ENCODE measurements at places on chromosomes 16 and 17.

DNA sequence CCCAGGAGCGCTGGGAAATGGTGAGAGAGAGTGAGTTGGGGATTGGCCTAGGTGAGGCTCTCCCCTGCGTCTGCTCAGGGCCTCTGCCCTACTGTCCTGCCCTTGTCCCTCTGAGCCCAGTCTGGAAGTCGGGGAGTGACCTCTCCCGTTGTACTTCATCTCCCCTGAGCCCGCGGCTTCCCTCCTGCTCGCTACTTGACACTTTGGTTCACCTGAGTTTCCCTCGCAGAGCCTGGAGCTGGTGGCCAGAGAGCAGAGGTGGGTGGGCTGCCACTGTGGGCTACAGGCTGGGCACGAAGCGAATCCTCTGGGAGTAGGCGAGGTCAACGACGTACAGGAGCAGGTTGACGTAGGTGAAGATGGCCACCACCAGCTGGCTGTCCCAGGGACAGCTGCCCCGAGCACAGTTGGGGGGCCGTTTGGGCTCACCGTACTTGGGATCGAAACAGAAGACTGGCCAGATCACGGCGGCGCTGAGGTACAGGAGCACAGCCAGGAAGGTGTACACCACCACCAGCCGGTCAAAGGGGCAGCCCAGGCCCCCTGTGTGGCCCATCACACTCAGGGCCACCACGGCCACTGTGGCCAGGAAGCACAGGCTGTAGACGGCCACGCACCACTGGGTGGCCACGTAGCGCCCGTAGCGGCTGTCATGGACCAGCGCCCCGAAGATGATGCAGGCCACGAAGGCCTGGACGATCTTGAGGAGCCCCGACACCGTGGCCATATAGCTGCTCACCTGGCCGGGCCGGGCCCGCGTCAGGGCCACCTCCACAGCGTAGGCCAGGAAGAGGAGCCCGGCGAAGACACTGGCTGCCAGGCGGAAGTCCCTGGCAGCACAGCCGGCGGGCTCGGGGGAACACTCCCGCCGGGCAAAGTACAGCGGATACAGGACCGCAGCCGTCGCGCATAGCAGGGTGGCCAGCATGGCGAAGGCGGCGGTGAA lies 3.7 kb upstream of the PYCR1 start:
- no peak for DNase-seq

- peak; percentile 72 for DNase-seq
These were observed 33.6 kb upstream of the CCR7 start for GRCh38 chr17:40598619-40599467.

- no peak for DNase-seq
These were observed 49.0 kb upstream of the PIK3R6 start for GRCh38 chr17:8916466-8916865.

DNA sequence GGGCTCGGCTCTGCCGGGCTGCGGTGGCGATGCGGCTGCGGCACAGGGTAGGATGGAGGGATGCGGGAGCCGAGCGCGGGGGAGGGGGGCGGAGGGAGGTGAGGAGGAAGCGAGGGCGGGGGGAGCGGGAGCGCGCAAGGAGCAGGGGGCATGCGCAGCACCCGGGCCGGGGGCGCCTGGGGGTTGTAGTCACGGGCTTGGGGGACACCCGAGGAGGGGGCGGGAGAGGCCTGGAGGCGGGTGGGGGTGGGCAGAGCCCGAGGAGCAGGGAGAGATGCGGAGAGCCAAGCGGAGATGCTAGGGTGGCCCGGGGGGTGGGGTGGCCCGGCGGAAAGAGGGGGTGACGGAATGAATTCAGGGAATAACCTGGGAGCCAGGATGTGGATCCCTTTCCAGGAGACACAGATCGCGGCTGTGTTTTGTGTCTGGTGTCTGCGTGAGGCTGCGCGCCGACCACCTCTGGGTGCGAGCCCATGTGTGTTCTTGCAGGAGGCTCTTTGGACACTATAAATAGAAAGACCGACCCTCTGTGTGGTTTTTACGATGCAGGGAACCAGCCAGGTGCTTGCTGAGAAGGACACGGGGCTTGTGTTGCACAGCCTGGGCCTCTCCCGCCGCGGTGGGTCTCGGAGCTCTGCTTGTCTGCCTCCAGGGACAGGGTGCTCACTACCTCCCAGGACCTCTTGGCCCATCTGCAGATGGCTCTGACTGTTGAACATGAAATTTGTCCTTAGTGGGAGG lies at the start of gene STX1B:
Gene STX1B (minus strand): TSS at position 54 of the 741 bp plus-strand sequence. CDS start 242 bp downstream, outside the sequence.
- DNase-seq, result peak; percentile 56

GRCh38 chr17:3511852-3512504 lies 36.2 kb downstream of the ASPA start:
- DNase-seq, result no peak

- DNase-seq, result no peak
These were observed 12.0 kb upstream of the TMEM97 start for GRCh38 chr17:28306954-28307401.

DNA sequence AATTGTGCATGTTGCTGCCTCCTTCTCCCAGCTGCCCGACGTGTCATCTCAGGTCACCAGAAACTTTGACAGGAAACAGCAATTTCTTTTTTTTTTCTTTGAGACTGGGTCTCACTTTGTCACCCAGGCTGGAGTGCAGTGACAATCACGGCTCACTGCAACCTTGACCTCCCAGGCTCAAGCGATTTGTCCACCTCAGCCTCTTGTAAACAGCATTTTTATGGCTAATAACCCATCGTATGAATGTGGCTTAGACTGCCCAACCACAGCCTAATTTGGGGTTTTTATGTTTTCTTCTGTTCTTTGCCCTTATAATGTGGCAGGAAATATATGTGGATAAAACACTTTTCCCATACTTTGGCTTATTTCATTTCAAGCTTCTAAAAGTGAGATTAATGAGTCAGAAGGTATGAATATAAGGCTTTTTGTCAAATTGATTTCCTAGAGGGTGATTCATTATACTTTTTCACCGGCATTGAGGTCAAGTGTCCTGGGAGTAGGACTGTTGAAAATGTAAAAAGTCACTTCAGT lies 31.0 kb upstream of the SLC5A10 start:
- DNase-seq, result no peak

- DNase-seq, result no peak
These were observed 4.0 kb downstream of the TAC4 start for GRCh38 chr17:49843774-49844350.

- no peak for DNase-seq
These were observed 51.8 kb upstream of the IL34 start for GRCh38 chr16:70594569-70594968.

- DNase-seq, result no peak
These were observed 10.6 kb downstream of the RAB40B start for GRCh38 chr17:82687871-82688270.

GRCh38 chr17:77887464-77888241 lies 70.8 kb upstream of the TNRC6C start:
- peak; percentile 88 for DNase-seq

DNA sequence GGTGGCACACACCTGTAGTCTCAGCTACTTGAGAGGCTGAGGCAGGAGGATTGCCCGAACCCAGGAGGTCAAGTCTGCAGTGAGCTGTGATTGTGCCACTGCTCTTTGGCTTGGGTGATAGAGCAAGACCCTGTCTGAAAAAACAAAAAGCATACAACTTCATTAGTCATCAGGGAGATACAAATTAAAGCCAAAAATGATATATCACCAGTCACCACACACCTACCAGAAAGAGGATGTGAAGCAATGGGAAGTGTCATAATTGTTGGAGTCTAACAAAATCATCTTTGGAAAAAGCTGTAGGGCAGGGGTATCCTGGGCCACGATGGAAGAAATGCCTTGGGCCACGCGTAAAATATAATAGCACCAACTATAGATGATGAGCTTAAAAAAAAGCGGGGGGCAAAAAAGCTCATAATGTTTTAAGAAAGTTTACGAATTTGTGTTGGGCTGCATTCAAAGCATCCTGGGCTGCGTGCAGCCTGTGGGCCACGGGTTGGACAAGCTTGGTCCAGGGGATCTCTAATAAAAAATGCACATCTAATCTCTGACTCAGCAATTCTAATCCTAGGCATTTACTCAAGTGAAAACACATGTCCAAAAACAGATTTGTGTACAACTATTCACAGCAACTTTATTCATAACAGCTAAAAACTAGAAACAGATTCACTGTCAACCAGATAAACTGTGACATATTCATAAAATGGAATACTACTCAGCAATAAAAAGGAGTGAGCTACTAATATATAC lies 65.9 kb downstream of the HIC1 start:
- no peak for DNase-seq

DNA sequence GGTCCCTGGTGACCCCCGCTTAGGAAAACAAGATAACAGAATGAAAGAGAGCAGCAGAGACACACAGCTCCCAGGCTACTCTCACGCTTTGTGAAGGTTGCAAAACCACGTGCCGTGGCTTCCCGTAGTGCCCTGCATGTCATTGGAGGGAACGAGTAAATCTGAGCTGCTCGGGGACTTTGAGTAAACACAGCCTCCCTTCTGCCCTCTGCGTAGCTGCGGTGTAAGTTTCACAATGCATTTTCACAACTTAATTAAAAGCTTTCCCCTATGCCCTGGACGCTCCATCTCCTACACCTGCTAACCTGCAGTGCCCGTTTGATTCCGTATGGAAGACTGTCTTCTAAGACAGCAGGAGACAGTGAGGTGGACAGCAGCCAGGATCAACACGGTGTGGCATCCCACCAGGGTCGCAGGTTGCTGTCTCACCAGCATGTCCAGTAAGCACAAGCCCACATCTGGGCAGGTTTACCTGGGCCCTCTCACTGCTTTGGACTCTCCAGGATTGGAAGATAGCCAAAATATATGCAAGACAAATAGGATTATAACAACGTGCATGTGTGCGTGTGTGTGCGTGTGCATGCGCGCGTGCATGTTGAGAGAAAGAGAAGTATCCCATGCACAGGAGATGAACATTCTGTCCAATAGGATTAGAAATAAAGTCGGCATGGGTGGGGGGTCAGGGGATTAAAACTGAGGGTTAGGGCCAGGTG lies 116.4 kb upstream of the RCVRN start:
- DNase-seq, result peak; percentile 50

DNA sequence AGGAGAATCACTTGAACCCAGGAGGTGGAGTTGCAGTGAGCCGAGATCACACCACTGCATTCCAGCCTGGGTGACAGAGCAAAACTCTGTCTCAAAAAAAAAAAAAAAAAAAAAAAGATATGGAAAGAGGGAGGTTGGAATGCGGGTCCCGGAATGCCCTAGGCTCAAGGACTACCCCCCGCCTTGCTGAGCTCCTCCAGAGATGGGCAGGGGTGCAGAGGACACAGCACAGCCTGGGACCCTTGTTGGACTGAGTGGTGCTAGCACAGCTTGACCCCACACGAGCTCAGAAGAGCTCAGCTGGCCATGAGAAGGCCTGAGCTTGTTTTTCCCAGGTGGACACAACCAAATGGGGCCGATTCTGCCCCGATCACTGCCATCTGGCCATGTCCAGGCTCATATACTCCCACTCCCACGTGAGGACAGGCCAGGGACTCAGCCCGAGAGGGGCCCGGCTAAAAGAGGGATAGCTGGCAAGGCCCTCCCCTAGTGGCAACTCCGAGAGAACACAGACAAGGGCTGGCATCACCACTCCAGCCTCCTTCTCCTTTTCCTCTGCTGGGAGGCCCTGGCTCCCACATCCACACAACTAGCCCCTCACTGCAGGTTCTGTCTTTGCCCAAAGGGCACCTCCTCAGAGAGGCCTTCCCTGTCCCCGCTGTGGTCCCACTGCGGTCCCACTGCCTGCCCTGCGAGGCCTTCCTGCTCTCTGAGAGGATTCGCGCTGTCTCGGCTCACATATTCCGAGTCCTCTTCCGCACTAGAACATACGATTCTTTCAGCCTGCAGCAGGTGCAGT lies 11.0 kb downstream of the SGCA start:
- DNase-seq, result no peak

GRCh38 chr17:62675260-62675659 lies 47.8 kb downstream of the MRC2 start:
- no peak for DNase-seq

GRCh38 chr17:70204431-70204830 lies 35.1 kb downstream of the KCNJ2 start:
- DNase-seq, result no peak

GRCh38 chr16:54429029-54429428 lies 142.4 kb upstream of the IRX3 start:
- DNase-seq, result no peak

GRCh38 chr16:70715860-70716357 lies 30.1 kb upstream of the MTSS2 start:
- DNase-seq, result no peak

DNA sequence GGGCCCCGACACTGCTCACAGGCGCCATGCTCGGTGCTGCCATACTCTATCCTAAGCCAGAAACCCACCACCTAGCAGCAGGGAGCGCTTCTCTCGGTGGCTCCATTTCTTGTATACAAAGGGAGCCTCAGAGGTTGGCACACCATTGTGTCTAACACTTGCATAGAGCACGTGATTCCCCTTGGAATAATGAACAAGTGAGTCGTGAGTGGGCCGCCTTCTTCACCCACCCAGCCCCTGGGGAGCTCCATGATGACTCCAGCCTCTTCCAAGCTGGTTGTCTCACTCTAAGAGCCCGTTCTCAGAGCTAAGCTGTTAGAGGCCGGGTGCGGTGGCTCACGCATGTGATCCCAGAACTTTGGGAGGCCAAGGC lies 82.3 kb upstream of the ZNF469 start:
- DNase-seq, result no peak

- DNase-seq, result no peak
These were observed 127.5 kb downstream of the ZNF778 start for GRCh38 chr16:89344846-89345611.

GRCh38 chr17:75073618-75074047 lies 14.1 kb upstream of the SLC16A5 start:
- no peak for DNase-seq

DNA sequence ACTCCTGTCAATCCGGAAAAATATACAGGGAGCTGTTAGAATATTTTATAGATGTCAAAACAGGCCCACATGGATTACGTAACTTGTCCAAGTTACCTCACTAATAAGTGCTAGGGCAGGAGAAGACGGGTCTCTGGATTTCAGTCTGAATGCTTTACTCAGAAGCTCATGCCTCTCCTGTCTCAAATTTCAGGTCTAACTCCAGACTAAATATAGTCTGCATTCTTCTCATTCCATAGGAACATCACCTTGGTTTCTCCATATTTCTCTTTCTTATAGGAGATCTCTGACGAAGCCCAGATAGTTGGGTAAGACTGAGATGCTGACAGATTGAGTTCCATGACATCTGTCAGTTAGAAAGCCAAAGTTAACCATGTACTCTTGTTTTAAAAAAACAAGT lies 174.2 kb downstream of the STX8 start:
- no peak for DNase-seq

DNA sequence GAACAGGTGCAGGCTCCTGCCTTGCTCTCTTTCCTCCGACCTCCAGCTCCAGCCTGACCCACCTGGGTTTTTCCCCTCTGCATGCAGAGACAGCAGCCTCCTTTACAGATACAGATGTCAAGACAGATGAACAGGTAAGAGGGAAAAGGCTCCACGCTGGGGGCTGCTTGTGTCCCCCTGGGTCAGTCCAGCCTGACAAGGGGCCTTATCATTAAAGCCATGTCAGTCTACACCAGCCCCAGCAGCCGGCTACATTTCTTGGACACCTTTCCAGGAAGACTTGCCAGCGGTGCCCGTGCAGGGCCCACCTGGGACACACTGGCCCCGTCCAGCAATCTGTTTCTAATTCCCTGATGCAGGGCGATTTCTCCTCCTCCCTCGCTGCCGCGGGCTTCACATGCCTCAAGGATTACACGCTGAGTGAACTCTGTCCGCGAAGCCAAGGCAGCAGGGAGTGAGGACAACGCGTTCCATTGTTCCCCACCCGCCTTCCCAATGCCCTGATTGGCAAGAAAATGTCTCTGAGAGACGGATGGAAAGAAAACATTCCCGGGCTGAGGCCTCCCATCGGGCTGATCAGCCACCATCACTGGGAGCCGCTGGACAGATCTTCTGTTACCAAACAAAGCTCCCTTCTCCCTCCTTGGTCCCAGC lies 184.7 kb downstream of the C16orf95 start:
- no peak for DNase-seq

- no peak for DNase-seq
These were observed 46.8 kb upstream of the DNAH9 start for GRCh38 chr17:11551442-11551841.

Data from CD4-positive, alpha-beta T cell (primary cell).